ENCODE measurements at places on chromosomes 5 and 9. TPM values are rescaled to one million over a fixed set of nuclear protein-coding genes. Genes with fewer than 3 reads are reported as not detected.

DNA sequence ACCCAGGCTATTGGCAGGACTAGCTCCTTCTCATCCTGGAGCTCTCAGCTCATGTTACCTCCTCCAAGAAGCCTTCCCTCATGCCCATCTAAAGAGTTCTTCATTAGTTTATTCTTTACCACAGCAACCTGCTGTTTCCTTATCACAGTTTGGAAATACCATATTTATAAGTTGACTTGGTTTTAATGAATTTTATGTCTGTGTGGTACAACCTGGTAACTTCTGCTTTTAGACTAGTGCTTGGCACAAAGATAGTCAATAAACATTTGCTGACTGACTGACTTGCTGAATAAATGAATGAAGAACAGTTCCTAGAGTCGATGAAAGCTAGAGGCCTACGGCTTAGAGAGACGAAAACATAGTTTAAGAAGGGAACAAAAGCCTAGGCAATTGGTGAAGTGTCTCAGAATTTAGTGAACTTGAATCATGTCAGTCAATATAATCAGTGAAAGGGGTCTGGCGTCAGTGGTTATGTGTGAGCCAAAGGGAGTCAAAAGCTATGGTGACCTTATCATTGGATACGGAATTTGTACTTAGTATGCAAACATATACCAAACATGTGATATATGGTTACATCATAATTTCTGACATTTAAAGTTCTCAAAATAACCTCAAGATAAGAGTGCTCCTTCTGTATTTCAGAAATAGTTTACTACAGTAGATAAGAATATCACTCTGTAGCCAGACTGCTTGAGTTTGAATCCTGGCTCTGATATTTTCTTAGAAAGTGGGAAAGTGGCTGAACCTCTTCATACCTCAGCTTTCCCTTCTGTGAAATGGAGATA is 239.5 kb downstream of the MCTP1 start:
- DNase-seq: no peak
- H3K4me1 ChIP-seq: no peaks in the 10 kb centered on the region
- no peak overlapping the region for H3K4me3 ChIP-seq
- H3K27ac ChIP-seq: no peak overlapping the region
- H3K36me3 ChIP-seq: no peaks in the 10 kb centered on the region
- no peaks in the 10 kb centered on the region for H3K27me3 ChIP-seq

DNA sequence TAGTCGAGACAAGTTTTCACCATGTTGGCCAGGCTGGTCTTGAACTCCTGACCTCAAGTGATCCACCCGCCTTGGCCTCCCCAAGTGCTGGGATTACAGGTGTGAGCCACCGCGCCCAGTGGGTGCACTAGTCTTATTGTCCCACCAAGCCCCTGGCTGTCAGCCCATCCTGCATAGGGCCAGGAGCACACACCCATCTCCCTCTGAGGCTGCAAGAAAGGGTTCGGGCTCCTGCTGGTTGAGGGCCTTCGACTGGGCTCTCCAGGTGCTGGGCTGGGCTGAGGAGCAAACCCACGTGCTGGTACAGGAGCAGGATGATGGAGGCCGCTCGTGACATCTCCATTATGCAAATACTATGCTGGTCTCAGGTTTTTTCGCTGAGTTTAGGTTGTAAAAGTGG is 25.1 kb upstream of the RNF130 start:
- H3K4me3 ChIP-seq: no peak overlapping the region
- H3K27ac ChIP-seq: no peak overlapping the region
- no peaks in the 10 kb centered on the region for H3K4me1 ChIP-seq
- H3K27me3 ChIP-seq: no peaks in the 10 kb centered on the region
- H3K36me3 ChIP-seq: no peaks in the 10 kb centered on the region

SAXO1 gene
- 0.17 TPM for total RNA-seq

SLC34A3 gene
- total RNA-seq: not detected

ROPN1L gene
- total RNA-seq: 0.17 TPM
